ENCODE measurements at places on chromosomes 4 and X. TPM values are rescaled to one million over a fixed set of nuclear protein-coding genes. Genes with fewer than 3 reads are reported as not detected.

GRCh38 chr4:37689353-37690095, 3.3 kb upstream of the RELL1 start:
- DNase-seq = no peak

GRCh38 chr4:18167831-18168230, 146.3 kb upstream of the LCORL start:
- no peak for DNase-seq

DNA sequence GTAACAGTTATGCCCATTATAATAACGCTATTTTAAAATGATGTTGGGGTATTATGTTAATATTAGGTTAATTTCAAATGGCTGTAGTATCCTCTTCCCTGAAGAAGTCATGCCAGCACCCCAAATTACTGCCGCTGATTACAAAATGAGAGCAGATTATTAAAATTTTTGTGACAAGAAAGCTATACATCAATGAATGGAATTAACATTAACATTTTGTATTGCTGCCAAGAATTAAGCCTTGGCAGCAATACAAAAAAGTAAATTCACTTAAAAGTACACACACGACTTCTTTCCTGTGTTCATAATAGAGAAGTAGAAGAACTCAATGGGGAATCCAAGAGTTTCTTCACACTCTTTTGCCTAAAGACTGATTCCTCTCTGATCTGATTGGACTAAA, 482.8 kb downstream of the STIM2 start:
- no peak for DNase-seq

- peak; percentile 91 for DNase-seq
These were observed at the start of gene CAMK2D for GRCh38 chr4:113761620-113762185. Gene CAMK2D, minus strand, starts transcription at chr4:113761738. Its CDS starts 670 bp downstream, at chr4:113761068.

DNA sequence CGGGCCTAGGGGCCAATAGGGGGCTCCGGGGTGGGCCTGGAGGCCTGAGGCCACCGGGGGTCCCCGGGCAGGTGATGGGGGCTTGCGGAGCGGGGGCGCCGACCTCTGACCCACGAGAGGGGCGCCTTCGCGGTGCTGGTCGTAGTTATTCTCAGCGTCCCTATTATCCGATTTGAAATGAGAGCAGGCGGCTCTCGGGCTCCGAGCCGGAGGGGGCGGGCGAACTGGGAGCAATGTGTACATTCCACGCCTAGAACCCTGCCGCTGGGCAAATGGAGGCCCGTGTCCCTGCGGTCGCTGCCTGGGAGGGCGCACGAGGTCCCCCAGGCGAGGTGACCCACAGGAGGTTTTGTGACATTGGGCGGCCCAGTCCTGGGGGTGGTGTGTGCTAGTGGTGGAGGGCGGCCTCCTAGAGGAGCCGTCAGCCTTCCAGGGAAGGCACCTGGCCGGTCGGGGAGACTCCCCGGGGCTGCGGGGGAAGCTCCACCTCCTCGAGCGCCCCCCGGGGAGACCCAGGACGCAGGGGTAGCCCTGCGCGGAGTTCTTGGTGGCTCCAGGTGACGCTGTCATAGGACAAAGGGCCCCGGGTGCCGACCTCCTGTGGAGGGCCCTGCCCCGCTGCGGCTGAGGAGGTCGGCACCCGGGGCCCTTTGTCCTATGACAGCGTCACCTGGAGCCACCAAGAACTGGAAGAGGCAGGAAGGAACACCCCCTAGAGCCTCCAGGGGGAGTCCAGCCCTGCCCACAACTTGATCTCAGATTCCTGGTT, 102.6 kb upstream of the PRKX start:
- peak; percentile 21 for DNase-seq

CXCL8 gene
- total RNA-seq = 0.62 TPM

DNA sequence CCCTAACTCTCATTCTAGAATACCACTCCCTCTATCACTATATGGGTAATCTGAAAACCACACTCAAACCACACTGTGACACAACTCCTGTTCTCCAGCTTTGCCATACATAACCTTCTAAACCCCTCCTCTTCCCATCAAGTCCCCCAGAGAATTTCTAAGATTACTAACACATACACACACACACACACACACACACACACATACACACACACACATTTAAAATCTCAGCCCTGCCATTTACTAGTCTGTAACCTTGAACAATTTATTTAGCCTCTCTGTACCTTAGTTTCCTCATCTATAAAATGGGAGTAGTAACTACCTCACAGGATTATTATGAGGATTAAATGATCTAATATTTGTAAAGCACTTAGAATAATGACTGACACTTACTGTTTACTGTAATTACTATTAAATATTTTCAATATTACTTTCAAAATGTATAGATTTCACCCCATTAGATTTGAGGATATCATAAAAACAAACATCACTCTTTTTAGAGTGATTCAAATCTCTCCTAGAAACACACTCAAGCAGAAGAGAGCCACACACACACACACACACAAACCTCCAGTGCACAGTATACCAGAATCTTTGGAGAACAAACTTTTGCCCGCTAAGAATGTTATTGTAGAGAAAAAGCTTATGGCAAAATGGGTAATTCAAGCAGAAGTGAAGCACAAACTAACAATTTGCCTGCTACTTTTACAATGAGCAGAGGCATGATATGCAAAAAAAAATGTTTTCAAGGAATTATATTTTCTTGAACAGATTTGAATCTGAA, 3.8 kb downstream of the ANKRD50 start:
- DNase-seq = no peak

ATXN3L gene
- total RNA-seq = not detected

- no peak for DNase-seq
These were observed 1.1 kb upstream of the NSG1 start for GRCh38 chr4:4385729-4386295.

GRCh38 chrX:150642423-150642822, 50.8 kb upstream of the MTMR1 start:
- no peak for DNase-seq

PPARGC1A gene
- total RNA-seq = 111 TPM

- peak; percentile 10 for DNase-seq
These were observed 102.9 kb upstream of the PAQR3 start for GRCh38 chr4:79042079-79042674.

MFAP3L gene
- 4.9 TPM for total RNA-seq

CORIN gene
- 86.2 TPM for total RNA-seq

PPBP gene
- not detected for total RNA-seq

DNA sequence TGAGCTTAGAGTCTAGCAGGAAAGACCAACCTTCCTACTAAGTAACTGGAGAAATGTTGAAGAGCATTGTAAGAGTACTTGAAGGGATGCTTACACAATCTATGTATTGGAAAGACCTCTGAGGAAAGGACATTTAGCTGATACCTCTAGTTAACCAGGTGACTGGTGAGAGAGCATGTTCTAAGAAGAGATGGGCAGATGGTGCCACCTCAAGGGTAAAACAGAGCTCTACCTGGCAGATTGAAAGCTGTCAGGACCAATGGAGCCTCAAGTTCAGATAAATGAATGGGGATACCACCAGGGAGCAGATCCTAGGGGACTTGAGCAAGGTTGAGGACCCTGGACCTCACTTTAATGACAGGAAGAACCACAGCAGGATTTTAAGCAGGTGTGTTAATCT, 196.4 kb downstream of the QDPR start:
- DNase-seq = no peak

DNA sequence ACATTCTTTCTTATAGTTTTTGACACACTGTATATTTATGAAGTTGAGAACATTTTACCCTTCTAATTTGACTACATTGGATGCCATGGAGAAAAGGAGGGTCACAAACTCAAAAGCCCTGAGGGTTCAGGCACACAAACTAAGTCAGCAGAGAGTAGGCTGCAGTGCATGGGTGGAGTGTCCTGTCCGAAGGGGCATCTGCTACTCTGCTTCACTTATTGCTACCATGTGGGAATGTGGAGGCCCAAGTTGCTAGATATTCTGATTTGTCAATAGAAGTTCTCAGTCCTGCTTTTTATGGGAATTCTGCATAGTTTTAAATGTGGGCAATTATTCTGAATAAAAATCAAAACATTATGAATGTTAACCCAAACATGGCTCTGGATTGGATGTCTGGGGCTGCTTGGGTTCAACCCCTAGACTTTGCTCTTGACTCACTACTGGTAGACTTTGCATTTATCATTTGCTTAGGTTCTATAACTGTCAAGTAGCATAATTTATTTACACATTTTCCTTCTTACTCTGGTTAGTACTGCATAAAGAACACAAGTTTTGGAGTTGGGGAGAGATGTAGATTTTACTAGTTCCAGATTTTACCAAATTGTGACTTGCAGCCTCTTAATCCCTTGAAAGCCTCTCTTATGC, 255.1 kb downstream of the SPRY1 start:
- DNase-seq = no peak

DNA sequence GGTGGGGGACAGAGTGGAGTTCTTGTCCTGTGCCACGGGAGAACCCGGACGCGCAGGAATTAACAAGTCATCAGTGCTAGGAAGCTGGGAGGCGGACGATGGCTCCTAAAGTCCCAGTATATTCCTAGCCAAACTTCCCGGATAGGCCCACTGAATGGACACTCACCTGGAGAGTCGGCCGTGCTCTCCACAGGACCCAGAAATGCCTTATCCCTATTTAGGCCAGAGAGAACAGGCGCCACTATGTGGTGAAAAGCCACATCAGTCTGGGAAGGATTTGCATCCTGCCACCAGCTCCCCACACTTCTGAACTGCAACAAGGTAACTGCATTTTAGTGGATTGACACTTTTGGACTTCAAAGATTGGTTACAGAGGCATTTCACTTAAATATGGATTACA, 1.1 kb downstream of the CFAP299 start:
- DNase-seq = no peak

TSPAN5 gene
- total RNA-seq = 1.7 TPM

MAP9 gene
- total RNA-seq = 9.7 TPM

DNA sequence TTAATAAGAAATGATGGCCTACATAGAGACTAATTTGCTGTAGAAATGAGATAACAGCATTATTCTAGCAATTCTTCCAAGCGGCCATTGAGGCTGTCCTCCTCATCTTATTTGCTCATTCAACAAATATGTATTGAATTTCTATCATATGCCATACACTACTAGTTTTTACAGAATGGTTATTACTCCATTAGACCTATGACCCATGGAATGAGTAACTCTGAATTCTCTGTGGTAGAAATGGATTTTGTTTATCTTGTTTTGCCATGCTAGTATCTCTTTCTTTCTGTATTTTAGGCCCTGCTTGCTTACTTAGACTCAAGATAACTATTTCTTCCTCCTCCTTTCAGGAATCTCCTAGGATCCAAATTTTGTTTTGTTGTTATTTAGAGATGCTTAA, 103.5 kb downstream of the RPA4 start:
- DNase-seq = no peak

- no peak for DNase-seq
These were observed 83.2 kb downstream of the SH3KBP1 start for GRCh38 chrX:19804151-19804550.

DNA sequence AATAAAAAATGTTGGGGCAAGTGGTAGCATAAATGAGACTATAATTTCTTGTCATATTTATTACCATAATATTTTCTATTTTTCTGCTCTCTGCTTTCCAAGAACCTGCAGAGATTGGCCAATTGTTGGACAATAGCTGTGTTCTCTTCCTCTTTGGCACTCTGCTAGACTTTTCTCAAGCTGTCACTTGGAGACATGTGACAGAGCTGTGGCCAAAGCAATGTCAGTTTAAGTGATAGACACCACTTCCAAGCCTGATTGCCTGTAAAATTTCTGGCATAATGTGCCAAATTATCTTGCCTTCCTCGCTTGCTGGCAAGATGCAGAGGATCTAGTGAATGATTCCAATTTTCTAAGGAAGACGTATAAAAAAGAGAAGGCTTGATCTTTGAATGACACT, 162.2 kb upstream of the NDST4 start:
- no peak for DNase-seq

All from heart right ventricle (tissue), 16 donors.